ENCODE measurements at places on chromosomes 3 and 15. TPM values are rescaled to one million over a fixed set of nuclear protein-coding genes. Genes with fewer than 3 reads are reported as not detected.

DNA sequence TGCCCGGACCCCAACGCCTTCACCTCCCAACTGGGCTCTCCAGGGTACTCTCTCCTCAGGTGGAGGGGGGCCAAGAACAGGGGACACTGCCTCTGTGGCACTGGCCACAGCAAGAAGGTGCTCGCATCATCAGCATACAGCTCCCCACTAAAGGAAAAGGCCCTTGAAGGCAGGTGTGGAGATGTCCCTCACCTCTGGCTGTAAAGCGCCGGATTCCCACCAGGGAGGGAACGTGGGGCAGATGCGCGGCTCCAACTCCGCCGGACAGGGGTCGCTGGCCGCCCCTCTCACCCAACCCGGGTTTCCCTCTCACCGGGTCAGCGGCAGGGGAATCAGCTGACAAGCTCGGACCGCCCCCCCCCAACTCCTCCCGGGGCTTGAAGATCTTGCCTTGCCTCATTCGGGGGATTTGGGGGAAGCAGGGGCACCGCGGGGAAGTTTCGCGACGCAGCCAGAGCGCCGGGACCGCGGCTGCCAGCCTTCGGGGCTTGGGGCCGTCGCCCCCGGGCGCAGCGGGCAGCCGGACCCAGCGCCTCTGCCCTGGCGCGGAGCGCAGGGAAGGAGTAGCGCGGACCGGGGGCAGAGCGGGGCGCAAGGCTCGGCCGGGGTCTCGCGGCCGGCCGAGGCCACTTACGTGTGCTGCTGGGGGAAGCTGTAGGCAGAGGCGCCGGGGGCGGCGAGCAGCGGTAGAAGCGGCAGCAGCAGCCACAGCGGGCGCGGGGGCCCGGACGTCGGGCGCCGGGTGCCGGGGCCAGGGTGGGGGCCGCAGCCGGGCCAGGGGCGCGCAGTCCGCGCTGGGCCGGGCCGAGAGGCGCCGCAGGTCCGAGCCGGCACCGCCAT, 630 bp downstream of the CACNA2D2 start:
- no peak for DNase-seq

- no peak for DNase-seq
These were observed 6.7 kb downstream of the CCDC9B start for GRCh38 chr15:40333922-40334492.

- no peak for DNase-seq
These were observed 13.1 kb downstream of the SLC7A14 start for GRCh38 chr3:170572665-170573253.

GRCh38 chr3:57555306-57555705, 768 bp upstream of the PDE12 start:
- no peak for DNase-seq

GRCh38 chr15:62593681-62594399, 428.8 kb upstream of the C2CD4B start:
- DNase-seq: no peak

DNA sequence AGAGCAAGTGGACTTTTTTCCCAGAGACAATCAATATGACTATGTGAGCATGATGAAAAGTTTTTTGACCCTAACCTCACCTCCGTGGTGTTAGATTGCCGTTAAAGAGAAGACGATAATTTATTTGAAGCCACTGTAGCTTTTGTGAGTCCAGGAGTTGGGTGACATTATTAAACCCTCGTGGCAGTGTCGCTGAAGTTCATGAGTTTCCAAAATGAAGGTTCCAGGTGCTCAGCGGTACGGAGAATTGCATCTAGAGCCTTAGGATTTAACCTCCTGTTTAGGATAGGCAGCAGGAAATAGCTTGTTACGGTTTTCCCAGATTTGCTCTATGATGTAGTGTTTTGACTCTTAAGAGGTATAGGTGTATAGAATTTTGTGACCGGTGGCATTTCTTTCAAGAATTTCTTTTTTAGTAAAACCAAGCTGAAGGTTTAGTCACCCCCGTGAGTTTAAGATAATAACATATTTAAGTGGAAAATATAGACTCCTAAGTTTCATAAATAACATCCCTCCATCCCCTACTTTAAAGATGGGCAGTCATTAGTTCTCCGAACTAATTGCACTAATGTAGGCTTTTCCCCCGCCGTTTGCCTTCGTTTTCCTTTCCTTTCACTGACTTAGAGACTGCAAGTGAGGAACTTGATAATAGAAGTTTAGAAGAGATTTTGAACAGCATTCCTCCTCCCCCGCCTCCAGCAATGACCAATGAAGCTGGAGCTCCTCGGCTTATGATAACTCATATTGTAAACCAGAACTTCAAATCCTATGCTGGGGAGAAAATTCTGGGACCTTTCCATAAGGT, 2.0 kb downstream of the SMC4 start:
- DNase-seq: no peak

- DNase-seq: peak; percentile 19
These were observed 122.2 kb upstream of the DCBLD2 start for GRCh38 chr3:99023590-99024192.

DNA sequence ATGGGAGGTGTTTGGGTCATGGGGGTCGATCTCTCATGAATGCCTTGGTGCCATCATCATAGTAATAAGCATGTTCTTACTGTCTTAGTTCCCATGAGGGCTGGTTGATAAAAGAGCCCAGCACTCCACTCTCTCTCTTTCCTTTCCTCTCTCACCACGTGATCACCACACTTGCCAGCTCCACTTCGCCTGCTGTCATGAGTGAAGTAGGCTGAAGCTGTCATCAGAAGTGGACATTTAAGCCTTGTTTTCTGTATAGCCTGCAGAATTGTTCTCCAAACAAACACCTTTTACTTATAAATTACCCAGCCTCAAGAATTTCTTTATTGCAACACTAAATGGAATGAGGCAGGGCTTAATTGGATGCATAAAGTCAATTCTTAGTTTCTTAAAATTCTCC, 6.1 kb downstream of the OR5H1 start:
- no peak for DNase-seq

DNA sequence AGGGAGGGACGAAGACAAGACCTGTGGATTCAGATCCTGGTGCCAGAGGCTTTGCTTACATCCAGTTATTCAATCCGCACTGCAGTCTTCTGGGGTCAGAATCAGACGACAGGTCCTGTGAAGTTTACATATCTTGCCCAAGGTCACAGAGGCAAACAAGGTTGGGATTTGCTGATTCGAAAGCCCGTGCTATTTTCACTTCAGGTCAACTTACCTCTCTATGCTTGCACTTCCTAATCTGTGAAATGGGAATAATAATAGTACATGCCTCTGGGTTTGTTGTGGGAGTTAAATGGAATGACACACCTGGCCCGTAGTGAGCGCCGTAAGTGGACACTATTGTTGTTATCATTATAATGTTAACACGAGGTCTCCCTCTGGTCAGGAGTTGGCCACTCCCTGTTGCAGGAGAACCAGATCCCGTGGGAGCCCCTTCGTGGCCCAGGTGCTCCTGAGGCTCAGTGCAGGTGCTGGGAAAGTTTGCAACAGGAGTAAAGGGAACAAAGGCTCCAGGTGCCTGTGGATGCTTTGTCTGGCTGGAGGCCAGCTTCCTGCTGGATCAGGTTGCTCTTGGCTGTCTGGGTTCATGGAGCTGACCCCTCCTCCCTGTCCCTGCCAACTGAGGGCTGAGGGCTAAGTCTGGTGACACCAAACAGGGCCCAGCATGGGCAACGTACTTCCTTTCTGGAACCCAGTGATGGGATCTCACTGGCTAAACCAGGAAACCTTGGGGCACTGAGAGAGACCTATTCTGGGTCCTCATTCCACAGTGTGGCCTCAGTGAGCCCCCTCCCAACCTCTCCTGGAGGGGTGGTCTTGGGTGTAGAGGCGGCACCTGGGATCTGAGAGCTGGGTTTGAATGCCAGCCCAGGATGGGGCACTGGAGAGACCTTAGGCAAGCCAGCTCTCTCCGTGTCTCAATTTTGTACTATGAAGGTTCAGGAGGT, 40.1 kb upstream of the SEMA4B start:
- peak; percentile 81 for DNase-seq

DNA sequence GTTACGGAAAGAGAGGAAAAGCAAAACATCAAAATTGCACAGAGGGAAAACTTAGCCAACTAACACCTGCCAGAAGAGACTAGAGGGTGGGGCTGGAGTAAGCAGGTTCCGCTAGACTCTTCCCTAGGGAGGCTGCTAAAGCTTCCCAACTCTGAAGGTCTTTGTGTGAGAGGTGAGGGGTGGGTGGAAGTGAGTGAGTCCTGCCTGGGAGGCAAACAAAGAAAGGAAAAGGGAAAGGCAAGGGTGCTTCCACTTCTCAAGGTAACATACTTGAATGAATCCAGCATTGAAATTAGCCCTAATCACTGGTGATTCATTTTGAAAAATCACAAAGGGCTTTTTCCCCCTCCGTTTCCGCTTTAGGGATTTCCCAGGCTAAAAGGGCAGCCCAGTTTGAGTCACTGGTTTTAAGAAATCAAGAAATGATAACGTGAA, 220.5 kb upstream of the ADAMTS9 start:
- no peak for DNase-seq

- no peak for DNase-seq
These were observed 35.0 kb downstream of the RPL39L start for GRCh38 chr3:187104342-187104741.

DNA sequence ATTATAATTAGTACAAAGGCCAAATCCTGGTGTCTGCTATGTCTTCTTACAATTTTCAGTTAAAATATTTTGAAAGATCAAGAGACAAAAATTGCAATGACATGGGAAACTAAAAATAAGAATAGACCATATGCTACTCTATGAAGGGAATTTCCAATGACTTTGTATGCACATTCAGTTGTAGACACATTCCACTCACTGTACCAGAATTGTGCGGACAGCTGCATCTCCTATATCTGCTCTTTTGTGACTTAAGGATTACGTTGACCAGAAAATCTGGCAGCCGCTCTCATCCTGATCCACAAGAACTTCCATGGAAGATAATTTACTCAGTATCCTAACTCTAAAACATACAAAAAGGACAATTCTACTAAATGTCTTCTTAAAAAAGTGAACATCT, 493.9 kb upstream of the KCNMB2 start:
- no peak for DNase-seq

- DNase-seq: peak; percentile 40
These were observed 942 bp downstream of the ELP6 start for GRCh38 chr3:47512416-47513124.

MNS1 gene
- polyA plus RNA-seq: 25.4 TPM

CCDC71 gene
- polyA plus RNA-seq: 21.8 TPM

HPS3 gene
- polyA plus RNA-seq: 38.0 TPM

GCNT3 gene
- polyA plus RNA-seq: 1.1 TPM
